Foreskin keratinocyte (primary cell): ENCODE measurements at places on chromosomes 7 and 10. TPM values are rescaled to one million over a fixed set of nuclear protein-coding genes. Genes with fewer than 3 reads are reported as not detected.

DNA sequence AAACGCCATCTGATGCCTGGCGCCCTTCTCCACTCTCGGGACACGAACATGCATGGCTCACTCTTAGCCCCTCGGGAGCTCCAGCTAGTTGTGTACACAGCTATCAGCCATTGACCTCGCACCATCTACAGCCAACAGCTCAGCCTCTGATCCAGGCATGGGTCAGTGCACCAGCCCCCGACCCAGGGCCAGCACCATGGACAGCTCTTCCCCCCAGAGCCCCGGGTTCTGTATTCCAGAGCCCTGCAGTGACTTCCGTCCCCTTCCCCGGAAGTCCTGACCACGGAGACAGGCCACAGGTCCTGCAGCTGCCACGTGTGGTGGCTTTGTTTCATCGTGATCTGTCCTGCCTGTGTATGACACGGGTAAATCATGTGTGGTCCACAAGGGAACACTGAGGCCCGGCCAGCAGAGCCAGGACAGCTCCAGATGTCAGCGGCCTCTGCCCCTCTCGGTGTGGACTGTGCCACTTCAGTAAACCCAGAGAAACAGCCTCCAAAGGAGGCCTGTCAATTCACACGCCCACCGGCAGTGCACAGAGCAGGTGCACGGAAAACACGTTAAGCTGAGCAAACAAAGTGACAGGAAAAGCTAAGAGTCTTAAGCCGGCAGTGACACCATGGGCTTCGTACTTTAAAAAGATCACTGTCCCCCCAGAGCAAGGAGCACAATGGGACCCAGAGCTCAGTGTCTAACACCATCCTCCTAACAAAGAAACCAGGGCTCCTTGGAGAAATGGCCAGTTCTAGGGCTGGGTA lies 13.0 kb downstream of the STK32C start:
- DNase-seq: no peak

DNA sequence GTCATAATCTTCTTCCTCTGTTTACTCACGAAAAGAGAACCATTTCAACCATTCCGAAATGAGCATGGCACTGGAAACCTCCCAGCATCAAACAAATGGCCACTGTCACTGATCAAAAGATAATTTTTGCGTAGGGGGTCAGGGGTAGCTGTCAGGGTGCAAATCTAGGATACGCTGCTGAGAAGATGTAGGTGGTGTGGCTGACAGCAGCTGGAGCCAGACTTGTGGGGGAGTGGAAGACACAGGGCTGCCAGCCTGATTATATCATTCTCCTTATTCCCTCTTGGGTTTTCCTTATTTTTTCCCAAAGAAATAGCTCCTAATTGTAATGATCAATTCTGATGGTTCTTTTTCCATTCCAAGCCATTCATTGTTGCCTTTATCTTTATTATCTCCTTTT lies 266.1 kb downstream of the SORCS1 start:
- DNase-seq: no peak

- DNase-seq: no peak
Observed at GRCh38 chr10:18421726-18422293, 229.6 kb downstream of the NSUN6 start.

- DNase-seq: no peak
Observed at GRCh38 chr10:91593834-91594233, 39.0 kb downstream of the PPP1R3C start.

DNA sequence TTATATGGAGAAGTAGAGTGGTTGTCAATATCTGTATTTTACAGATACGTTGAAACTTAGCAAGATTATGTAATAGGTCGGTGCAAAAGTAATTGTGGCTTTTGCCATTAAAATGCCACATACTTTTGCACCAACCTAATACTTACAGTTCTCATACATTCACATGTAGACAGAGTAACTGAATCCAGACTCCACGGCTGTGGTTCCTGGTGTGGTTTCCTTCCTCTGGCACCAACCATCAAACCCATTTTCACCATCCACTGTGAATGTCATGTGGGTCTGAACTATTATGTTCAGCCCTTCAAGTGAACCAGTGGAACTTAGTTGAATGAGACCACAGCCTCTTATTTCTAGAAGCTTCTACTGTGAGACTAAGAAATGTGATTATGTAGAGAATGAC lies 31.5 kb upstream of the SLIT1 start:
- DNase-seq: no peak

DNA sequence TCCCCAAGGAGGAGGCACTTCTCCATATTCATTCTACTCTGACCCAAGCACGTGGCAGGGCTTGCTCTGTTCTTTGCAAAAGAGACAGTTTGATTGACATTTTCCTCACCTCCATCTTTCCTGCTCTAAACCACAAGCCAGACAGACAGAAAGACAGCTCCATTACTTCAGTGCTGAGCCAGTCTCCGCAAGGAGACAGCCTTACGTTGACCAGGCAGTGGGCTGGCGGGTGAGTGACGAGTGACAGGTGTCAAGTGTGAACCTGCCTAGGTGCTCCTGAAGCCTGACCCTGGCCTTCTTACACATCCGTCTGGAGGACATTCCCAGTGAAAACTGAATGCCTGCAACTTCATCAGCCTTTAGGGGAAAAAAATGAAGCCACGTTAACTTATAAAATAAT lies 314.6 kb downstream of the TNS3 start:
- no peak for DNase-seq

DNA sequence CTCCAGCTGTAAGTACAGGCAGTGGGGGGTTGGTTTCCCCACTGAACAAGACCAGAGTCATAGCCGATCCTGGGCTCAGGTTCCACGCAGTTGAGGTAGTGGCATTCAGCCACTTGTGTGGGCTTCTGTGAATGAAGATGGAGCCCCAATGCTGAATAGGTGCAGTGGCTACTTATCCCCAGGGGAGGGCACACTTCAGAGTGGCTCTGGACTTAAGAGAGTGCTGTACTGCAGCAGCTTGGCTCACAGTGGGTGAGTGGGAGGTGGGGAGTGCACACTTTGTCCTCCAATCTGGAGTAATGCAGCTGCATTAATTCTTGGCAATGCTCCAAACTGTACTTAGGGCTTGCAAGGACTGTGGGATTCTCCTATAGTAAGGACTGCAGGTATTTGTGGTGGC lies 81.9 kb downstream of the BUB3 start:
- no peak for DNase-seq

DNA sequence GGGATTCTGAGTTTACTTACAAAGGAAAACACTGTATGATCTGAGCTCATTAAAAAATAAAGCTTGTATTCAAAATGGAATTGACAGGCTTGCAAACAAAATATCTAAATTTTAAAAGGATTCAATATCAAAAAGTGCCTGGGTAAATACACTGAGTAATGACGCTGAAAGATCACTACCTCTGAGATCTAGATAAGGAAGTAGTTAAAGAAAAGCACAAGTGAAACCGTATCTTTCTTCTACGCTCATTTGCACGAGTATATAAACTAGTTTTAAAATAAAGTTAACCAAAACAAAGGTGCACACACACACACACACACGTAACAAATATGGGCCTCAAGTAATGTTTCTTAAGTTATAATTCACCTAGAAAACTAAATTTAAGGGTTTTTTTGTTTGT lies 93.4 kb downstream of the SNX13 start:
- DNase-seq: no peak

DNA sequence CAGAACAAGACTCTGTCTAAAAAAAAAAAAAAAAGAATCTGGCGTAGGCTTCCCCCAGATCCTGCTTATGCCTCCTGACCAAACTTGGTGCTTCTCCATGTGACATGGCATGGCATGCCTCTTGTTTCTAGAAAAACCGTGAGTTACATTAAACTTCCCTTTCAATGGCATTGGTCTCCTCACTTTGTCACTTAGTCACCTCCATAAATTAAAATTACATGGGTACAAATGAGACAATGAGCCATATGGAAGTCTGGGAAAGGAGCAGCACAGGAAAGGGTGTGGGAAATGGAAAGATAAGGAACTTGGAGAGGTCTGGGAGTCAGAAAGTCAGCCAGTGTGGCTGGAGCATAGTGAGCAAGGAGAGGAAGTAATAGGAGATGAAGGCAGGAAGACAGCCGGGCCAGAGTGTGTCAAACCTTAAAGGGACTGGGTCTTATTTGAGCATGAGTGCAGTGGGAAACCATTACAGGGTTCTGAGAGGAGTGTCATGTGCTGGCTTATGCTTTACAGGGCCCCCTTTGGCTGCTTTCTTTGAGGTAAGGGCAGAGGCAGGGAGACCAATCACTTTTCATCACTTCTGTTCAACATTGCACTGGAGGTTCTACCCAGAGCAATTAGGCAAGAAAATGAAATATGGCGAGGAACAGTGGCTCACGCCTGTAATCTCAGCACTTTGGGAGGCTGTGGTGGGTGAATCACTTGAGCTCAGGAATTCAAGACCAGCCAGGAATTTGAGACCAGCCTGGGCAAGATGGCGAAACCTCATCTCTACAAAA lies 21.3 kb upstream of the ZMIZ2 start:
- DNase-seq: peak; percentile 84

DNA sequence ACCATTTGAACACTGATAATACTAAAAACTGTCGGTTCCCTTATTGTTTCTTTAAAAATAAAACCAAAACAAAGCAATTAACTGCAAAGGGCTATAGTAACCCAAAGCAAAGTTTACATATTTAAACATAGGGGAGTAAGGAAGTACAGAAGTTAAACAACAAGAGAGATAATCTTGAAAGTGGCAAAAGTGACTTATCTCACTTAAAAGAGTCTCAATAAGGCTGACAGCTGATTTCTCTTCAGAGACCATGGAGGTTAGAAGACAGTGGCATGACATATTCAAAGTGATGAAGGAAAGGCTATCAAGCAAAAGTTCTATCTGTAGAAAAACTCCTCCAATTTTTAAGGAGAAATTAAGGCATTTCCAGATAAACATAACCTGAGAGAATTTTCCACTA lies 233.5 kb upstream of the HDAC9 start:
- DNase-seq: no peak

- DNase-seq: no peak
Observed at GRCh38 chr7:69412331-69413146, 185.7 kb upstream of the AUTS2 start.

- DNase-seq: peak; percentile 99
Observed at GRCh38 chr10:118522791-118523498, 72.5 kb downstream of the PRLHR start.

The CDNF gene
- polyA plus RNA-seq: 0.39 and 0.54 TPM in 2 replicates

The EXOSC1 gene
- 58.7 and 58.9 TPM in 2 replicates for polyA plus RNA-seq

The VWDE gene
- 0.09 and 1.3 TPM in 2 replicates for polyA plus RNA-seq

The SLC18A3 gene
- polyA plus RNA-seq: not detected in 2 replicates

The CALML3 gene
- 4.5 and 8.0 TPM in 2 replicates for polyA plus RNA-seq

The PIP gene
- not detected in 2 replicates for polyA plus RNA-seq
